ENCODE measurements at places on chromosomes 3 and 15. TPM values are rescaled to one million over a fixed set of nuclear protein-coding genes. Genes with fewer than 3 reads are reported as not detected.

C3orf49 gene
- not detected for total RNA-seq

IL12A gene
- 6.5 TPM for total RNA-seq

CHRD gene
- not detected for total RNA-seq

DNA sequence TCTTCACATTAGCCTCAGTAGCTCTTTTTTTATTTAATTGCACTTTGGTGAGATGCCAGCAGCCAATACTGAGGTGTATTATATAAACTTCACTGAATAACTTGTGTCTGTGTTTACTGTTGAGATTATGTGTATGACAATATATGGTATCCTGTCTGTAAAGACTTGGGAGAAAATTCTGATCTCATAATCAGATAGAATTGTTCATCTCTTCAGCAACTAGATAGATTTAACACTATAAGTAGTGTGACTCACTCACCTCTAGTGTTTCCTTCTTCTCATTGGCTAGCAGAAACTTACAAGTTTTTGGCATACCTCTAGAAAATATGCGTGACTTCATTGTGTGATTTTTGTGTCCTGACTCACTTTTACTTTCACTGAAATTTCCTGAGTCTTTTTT lies 67.6 kb upstream of the TGFBR2 start:
- H3K36me3 ChIP-seq, result no peaks in the 10 kb centered on the region
- H3K27me3 ChIP-seq, result no peaks in the 10 kb centered on the region
- no peak overlapping the region for H3K4me3 ChIP-seq
- peaks cover 23% of the 10 kb centered on the region for H3K4me1 ChIP-seq
- peak; percentile 96 for DNase-seq
- H3K27ac ChIP-seq, result peak overlapping the region; percentile 99

DNA sequence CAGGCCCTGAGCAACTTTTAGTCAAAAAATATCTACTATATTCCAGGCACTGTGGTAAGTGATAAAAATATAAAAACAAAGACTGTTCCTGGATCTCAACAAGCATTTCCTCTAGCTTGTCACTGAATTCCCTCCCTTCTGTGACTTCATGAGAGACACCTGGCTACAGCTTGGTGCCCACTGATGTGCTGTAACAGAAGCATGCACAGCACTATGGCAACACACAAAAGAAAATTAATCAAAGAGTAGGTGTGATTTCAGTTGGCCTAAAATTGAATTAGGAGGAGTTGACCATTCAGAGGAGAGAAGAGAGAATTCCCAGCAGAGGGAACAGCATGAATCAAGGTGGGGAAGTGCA lies 158.9 kb upstream of the LPP start:
- H3K4me1 ChIP-seq, result no peaks in the 10 kb centered on the region
- H3K36me3 ChIP-seq, result no peaks in the 10 kb centered on the region
- H3K27me3 ChIP-seq, result no peaks in the 10 kb centered on the region
- no peak overlapping the region for H3K27ac ChIP-seq
- no peak for DNase-seq

DNA sequence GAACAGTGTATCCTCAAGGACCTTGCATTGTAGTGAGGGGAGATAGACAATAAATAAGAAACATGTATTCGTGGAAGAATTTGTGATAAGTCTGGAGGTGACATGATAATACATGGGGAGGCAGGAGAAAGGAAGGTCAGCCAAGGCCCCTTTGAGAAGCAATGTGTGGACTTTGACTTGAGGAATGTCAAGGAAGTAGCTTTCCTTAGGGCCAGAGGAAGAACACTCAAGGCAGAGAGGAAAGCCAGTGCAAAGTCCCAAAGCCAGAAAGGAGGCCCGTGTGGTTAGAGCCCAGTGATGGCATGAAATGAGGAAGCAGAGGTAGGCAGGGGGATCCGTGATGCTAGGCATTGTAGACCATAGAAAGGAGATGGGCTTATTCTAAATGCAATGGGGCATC lies 192.2 kb downstream of the NR1D2 start:
- peaks cover 2% of the 10 kb centered on the region for H3K36me3 ChIP-seq
- DNase-seq, result no peak
- no peak overlapping the region for H3K27ac ChIP-seq

- H3K27me3 ChIP-seq, result no peaks in the 10 kb centered on the region
- DNase-seq, result no peak
- H3K4me3 ChIP-seq, result no peak overlapping the region
- H3K27ac ChIP-seq, result no peak overlapping the region
- no peaks in the 10 kb centered on the region for H3K36me3 ChIP-seq
- no peaks in the 10 kb centered on the region for H3K4me1 ChIP-seq
Measured at GRCh38 chr3:114863848-114864247, 283.2 kb downstream of the ZBTB20 start.

DNA sequence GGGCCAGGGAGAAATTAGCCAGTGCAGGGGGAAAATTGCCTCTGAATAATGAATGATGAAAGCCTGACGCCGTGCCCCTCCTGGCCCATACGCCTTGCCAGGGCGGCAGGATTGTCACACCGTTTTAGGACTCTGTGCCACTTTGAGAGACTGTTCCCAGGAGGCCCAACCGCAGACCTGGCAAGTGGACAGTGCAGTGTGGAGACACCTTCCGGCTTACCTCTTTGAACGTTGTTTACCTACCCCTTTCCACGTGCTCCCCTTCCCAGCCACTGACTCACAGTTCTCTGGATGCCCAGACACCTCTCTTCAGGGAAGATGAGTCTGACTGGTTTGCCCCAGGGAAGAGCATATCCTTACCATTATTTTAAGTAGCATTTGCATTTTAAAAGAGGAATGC lies 84.0 kb upstream of the PXYLP1 start:
- DNase-seq, result peak; percentile 72
- no peaks in the 10 kb centered on the region for H3K36me3 ChIP-seq
- H3K27ac ChIP-seq, result no peak overlapping the region

DNA sequence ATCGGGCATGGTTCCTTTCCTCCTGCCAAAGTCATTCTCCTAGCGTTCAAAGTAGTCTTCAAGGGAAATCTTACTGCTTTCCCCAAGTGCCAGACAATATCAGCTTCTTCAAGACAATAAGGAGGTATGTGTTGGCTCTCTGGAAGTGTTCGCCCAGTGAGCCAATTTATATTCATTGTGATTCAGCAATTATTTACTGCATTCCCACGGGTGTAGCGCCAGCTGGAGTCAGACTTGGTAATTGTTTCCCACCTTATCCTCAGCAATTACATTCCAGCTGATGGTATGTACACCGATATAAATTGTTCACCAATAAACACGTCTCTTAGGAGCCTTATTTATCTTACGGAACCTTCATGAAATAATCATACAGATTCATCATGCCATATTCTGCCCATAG lies 103.6 kb upstream of the CTNNB1 start:
- H3K27ac ChIP-seq, result no peak overlapping the region
- H3K4me1 ChIP-seq, result no peaks in the 10 kb centered on the region
- no peak for DNase-seq
- no peaks in the 10 kb centered on the region for H3K36me3 ChIP-seq

DNA sequence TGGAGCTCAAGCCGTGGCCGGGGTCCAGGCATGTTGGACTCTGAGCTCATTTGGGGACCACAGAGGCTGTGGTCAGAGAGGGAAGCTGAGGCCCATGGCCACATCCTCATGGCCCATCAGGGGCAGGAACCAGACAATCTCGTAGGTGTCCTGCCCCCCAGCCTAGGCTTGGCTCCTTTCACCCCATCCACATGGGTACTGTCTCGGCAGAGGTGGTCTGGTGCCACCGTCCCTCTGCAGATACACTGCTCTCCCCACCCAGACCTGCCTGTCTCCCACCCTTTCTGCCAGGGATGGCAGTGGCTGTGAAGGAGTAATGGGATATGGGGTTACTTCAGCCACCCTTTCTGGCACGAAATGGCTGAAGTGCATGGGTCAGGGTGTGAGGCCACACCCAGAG lies 7.9 kb downstream of the PRSS50 start:
- no peak overlapping the region for H3K4me3 ChIP-seq
- no peaks in the 10 kb centered on the region for H3K36me3 ChIP-seq
- no peak for DNase-seq
- H3K27me3 ChIP-seq, result no peaks in the 10 kb centered on the region
- peaks cover 13% of the 10 kb centered on the region for H3K4me1 ChIP-seq

DNA sequence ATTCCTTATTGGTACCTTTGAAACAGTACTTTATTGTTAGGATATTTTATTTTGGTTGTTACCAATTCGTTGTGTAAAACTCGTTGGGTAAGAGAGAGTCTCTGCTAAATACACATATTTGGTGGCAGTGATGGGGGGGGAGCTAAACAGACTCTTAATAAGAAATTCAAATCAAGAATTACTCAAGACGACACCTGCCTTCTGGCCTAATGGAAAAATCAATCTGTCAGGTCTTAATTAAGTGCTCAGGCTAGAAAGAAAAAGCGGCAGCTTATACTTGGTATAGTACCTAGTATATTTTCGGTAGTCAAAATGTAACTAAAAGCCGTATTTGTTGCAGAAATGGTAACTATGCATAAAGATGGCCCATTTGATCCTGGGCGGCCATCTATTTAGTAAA lies 18.2 kb downstream of the FOXP1 start:
- no peaks in the 10 kb centered on the region for H3K36me3 ChIP-seq
- H3K27me3 ChIP-seq, result no peaks in the 10 kb centered on the region
- no peaks in the 10 kb centered on the region for H3K4me1 ChIP-seq
- no peak overlapping the region for H3K4me3 ChIP-seq
- DNase-seq, result no peak

- H3K36me3 ChIP-seq, result no peaks in the 10 kb centered on the region
- H3K27me3 ChIP-seq, result no peaks in the 10 kb centered on the region
- DNase-seq, result no peak
- peaks cover 20% of the 10 kb centered on the region for H3K4me1 ChIP-seq
- H3K4me3 ChIP-seq, result no peak overlapping the region
Measured at GRCh38 chr15:42080186-42080918, 14.0 kb downstream of the PLA2G4D start.

- no peak overlapping the region for H3K4me3 ChIP-seq
- H3K27ac ChIP-seq, result no peak overlapping the region
Measured at GRCh38 chr3:73021301-73021835, 24.8 kb downstream of the PPP4R2 start.

DNA sequence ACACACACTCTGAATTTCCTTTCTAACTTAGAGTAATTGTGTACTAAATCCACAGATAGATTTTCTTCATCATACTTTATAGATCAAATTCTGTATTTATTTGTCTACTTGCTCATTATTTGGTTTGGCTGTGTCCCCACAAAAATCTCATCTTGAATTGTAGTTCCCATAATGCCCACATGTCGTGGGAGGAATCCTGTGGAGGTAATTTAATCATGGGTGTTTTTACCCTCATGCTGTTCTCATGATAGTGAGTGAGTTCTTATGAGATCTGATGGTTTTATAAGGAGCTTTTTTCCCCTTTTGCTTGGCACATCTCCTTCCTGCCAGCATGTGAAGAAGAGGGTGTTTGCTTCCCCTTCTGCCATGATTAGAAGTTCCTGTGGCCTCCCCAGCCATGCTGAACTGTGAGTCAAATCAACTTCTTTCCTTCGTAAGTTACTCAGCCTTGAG lies 198.3 kb upstream of the TGFBR2 start:
- H3K27ac ChIP-seq, result peak overlapping the region; percentile 93
- H3K27me3 ChIP-seq, result no peaks in the 10 kb centered on the region

DNA sequence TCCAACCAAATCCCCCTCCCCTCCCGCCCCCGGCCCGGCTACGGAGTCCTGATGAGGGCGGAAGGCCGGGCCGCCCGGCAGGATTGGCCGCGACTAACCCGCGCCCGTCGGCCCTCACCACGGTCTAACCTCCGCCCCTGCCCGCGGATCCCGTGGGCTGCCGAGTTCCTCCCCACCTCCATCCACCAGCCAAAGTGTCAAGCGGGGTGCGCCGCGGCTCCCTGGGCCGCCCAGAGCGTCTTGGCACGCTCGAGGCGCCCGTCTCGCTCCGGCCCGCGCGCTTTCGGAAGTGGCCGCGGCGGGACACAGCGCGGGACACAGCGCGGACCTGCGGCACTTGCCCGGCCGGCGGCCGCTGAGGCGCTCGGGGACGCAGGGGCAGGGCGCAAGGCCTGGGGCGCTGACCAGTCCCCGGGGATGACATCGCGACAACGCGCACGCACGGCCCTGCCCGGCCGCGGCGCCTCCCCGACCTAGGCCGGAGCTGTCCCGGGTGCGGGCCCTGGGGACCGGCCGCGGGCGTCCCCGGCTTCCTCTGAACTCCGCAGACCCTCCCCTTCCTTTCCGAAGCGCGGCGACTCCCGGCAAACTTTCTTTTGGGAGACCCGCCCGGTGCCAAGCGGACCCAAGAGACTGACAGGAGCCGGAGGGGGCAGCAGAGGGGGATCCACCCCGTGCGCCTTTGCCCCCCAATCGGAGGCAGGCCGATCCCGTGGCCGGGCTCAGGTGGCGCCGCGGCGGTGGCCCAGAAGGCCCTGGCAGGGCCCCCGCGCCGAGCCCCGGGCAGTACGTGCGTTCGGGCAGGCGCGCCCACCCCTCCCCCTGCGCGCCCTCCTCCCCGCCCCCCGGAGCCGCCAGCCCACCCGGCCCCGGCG lies 112.8 kb upstream of the ICE2 start:
- no peaks in the 10 kb centered on the region for H3K4me1 ChIP-seq
- no peaks in the 10 kb centered on the region for H3K36me3 ChIP-seq
- H3K27ac ChIP-seq, result no peak overlapping the region
- DNase-seq, result no peak

- no peak overlapping the region for H3K27ac ChIP-seq
- DNase-seq, result no peak
- no peaks in the 10 kb centered on the region for H3K27me3 ChIP-seq
- no peaks in the 10 kb centered on the region for H3K36me3 ChIP-seq
- H3K4me1 ChIP-seq, result no peaks in the 10 kb centered on the region
Measured at GRCh38 chr3:51510996-51511395, 11.2 kb upstream of the DCAF1 start.

DNA sequence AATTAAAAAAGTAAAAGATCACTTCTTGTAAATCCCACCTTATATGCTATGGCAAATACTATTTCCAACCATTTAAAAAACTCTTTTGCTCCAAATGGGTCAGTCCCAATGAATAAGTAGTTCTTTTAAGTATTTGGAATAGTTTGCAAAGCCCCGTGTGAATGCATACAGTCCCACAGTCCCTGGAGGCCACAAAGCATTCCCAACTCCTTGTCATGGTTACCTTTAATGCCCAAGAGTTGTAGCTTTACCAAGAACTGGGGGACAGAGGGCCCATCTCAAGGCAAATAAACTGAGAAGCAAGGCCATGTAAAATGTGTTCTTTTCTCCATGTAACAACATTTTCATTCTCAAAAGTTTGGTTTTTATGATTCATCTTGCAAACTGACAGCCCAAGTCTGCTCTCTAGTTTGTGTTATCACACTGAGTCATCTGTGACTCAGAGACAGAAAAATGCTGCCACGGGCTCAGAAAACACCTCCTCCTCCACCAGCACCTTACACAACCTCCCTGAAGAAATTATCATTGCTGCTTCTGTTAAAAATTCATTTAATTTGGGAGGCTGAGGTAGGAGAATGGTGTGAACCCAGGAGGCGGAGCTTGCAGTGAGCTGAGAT lies 336.2 kb downstream of the ERC2 start:
- peak overlapping the region; percentile 39 for H3K27ac ChIP-seq
- H3K4me1 ChIP-seq, result peaks cover 41% of the 10 kb centered on the region

DNA sequence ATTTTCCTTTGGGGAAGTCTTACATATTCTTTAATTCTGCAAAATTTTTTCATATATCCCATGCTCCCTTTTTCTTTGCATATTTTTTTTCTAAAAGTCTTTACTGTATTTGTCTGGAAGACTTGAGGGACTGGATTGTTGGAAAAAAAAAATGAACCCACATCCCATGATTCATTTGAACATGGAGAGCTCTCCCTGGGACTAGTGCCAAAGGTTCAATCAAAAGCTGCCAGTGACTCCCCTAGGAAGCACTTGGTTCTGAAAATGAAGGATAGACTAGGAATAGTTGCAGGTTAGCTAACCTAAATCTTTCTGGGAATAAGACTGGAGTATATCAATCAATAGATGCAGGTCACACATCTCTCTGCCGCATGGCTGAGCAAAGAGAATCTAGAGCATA lies 16.4 kb upstream of the BNC1 start:
- no peak overlapping the region for H3K4me3 ChIP-seq
- no peaks in the 10 kb centered on the region for H3K36me3 ChIP-seq
- H3K27ac ChIP-seq, result peak overlapping the region; percentile 33
